ENCODE measurements at places on chromosomes 3 and 15. TPM values are rescaled to one million over a fixed set of nuclear protein-coding genes. Genes with fewer than 3 reads are reported as not detected.

Gene INSYN1
- 3.2 TPM for total RNA-seq

Gene GOLGA6A
- total RNA-seq: not detected

DNA sequence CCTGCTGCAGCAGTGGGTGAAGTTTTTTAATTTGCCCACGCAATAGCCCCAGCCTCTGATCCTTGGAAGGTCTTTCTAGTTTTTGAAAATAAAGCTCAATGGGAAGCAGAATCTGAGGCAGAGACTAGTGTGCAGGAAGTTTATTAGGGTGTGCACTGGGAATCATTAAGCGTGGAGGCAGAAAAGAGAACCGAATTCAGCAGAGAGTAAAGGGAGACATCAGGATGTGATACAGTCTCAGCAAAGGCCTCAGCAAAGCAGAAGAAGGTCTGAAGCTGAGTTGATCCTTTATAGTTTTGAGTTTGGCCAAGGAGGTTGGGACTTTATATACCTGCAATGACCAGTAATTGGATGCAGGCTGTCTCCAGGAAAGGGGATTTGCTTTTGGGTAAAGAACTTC, 4.9 kb upstream of the BTLA start:
- no peaks in the 10 kb centered on the region for H3K27me3 ChIP-seq
- H3K27ac ChIP-seq: no peak overlapping the region
- no peak overlapping the region for H3K4me3 ChIP-seq

DNA sequence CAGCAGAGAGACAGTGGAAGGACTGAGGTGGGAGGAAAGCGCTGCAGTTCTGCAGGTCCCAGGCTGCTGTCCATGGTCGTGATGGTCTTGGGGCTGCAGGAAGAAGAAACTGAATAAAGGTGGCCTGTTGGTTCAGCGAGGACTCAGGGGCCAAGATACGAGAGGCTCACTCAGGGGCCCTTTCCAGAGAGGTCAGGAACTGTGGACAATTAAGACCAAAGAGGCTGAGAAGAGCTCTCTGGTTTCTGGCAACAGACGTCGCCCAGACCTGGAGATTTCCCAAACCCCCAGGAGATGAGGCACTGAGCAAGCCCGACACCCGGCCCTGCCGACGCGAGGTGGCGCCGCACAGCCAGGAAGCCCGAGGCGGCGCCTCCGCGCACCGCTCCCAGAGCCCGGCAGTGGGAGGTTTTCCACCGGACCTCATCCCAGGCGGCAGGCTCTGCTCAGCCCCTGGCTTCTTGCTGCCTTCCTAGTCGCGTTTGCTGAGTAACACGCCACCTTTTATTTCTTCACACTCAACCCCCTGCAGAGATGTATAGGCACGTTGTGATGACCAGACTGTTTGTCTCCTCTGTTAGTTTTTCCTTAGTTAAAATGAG, 56.4 kb upstream of the ARRDC4 start:
- H3K36me3 ChIP-seq: no peaks in the 10 kb centered on the region
- H3K27me3 ChIP-seq: peaks cover 5% of the 10 kb centered on the region
- no peak overlapping the region for H3K4me3 ChIP-seq

DNA sequence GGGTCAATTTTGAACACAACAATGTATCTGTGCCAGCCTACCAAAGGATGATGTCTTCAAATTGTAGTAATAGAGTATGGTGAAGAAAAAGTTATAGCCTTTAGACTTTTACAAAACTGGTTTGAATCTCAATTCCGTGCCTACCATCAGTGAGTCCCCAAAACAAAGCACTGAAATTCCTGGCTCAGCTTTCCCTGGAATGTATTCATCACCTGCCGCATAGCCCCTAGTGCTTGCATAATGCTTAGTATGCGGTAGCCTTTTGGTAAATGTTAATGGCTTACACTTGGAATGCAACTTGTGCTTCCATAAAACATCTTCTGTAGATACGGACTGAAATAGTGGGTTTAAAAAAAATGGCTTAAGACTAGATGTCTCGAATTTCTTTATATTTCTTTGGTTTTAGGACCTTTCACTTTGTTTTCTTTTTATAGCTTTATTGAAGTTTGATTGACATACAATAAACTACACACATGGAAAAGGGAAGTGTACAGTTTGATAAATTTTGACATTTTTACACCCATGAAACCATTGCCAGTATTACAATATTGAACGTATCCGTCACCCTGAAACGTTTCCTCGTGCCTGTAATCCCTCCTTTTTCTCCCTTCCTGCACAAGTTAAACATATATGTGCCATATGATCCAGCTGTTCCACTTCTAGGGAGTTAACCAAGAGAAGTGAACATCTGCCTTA, 12.1 kb downstream of the SACM1L start:
- H3K36me3 ChIP-seq: peaks cover 8% of the 10 kb centered on the region
- H3K4me3 ChIP-seq: no peak overlapping the region
- DNase-seq: no peak
- H3K27me3 ChIP-seq: no peaks in the 10 kb centered on the region

DNA sequence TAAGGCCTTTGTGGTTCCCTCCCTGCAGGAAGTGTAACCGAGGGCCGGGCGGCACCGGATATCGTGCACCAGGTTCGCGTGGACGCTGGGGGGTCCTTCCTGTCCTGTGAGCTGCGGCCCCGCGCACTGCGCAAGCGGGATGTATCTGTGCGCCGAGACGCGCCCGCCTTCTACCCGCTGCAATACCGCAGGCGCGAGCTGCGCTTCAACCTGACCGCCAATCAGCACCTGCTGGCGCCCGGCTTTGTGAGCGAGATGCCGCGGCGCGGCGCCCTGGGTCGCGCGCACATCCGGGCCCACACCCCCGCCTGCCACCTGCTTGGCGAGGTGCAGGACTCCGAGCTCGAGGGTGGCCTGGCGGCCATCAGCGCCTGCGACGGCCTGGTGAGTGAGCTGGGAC, 35.9 kb downstream of the SAXO2 start:
- H3K27me3 ChIP-seq: no peaks in the 10 kb centered on the region
- H3K4me3 ChIP-seq: no peak overlapping the region
- H3K27ac ChIP-seq: no peak overlapping the region
- DNase-seq: no peak

- H3K27me3 ChIP-seq: no peaks in the 10 kb centered on the region
- H3K4me3 ChIP-seq: no peak overlapping the region
- no peaks in the 10 kb centered on the region for H3K36me3 ChIP-seq
- no peak for DNase-seq
Observed at GRCh38 chr3:68483601-68484000, 448.7 kb downstream of the TAFA4 start.

GRCh38 chr3:182970811-182971418, 9.4 kb downstream of the DCUN1D1 start:
- H3K4me3 ChIP-seq: no peak overlapping the region
- peaks cover 16% of the 10 kb centered on the region for H3K4me1 ChIP-seq
- no peak overlapping the region for H3K27ac ChIP-seq
- no peaks in the 10 kb centered on the region for H3K27me3 ChIP-seq
- H3K36me3 ChIP-seq: no peaks in the 10 kb centered on the region

Data from upper lobe of left lung (tissue), 6 donors.